ENCODE measurements at places on chromosomes 11 and 22.

DNA sequence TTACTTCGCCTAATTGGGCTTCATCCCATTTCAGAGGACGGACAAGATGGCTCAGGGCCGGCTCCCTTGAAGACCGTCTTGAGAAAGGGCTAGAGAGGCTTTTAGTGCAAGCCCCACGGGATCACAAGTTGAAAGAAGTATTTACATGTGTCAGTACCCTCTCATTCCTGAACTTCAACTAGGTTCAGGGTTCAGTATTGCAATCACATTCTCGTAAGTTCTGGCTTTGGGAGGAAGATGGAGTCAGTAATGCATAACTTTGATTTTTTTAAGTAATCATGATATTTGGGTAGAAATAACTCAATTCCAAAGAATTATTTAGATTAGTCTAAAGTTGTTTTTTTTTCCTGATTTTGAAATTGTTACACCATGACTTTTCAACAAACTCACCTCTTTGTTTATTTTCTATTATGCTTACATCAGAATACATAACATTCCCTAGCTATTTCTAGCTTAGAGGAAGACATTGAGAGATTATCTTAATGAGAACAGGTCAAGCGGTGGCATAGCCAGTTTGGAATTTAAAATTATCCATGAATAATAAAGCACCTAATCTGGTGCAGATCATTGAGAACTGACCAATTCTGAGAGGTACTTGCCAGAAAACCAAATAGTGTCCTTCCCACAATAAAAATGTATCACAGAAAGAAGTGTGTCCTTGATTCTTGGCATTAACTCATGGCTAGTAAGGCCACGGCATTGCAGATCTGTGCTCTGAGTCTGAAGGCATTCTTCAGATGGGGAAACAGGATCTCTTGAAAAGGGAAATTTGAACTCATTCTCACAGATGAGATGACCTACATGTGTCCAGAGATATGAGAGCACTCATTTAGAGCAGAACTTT is 92.1 kb upstream of the BLID start:
- DNase-seq, result no peak

GRCh38 chr11:73851046-73851764 is 25.4 kb downstream of the COA4 start:
- no peak for DNase-seq

DNA sequence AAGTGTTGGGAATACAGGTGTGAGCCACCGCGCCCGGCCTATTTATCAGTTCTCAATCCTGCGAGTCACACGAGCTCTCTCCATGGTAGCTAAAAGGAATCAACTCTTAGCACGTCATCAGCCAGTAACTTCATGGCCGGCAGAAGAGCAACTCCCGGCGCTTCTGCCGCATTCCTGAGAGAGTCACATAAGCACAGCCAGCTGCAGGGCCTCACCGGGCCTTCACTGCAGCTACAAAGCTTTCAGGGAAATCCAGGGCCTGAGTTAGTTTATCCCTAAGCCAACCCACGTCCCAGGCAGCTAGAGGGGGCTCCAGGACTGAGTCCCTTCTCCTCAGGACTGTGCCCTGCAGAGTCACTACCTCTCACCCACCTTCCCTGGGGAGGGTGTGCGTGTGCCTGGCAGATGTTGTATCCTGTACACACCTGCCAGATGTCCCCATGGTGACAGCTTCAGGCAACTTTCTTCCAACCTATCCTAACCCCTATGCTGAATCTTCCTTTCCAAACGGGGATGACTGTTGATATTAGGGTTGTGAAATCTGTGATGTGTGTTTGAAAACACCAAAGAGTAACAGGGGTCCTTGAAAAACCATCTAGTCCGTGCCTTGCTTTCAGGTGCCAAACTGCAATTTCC is 45.9 kb upstream of the ARFGAP3 start:
- no peak for DNase-seq

- no peak for DNase-seq
Observed at GRCh38 chr11:115963156-115963555, 458.9 kb upstream of the CADM1 start.

DNA sequence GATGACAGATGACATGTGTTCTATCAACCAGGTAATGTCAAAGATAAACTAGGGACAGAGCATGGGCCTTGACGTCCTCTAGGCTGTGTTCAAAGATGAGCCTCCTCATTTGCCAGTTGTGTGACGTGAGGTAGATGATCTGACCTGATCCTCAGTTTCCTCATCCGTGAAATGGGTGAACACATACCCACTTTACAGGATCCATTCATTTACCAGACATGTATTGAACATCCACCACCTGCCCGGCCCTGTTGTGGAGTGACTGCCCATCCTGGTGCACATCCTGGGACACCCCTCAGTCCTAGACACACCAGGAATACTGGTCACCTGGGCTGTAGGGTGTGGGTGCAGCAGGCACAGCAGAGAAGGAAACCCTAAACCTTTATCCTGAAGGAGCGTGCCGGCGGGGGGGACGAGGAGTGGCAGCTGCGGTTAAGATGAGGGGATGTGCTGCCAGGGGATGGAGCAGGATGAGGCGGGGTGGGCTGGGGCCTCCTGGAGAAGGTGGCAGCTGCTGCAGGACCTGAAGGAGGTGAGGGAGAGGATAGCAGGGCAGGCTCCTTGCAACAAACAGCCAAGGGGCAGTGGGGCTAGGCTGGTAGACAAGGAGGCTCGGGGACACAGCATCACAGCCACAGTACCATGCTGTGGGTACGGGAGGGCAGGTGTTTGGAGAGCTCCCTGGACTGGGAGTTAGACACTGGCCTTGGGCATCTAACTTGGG is 8.4 kb downstream of the CLDN5 start:
- no peak for DNase-seq

DNA sequence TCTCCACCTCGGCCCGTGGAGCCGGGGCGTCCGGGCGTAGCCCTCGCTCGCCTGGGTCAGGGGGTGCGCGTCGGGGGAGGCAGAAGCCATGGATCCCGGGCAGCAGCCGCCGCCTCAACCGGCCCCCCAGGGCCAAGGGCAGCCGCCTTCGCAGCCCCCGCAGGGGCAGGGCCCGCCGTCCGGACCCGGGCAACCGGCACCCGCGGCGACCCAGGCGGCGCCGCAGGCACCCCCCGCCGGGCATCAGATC is 439 bp downstream of the YAP1 start:
- no peak for DNase-seq

- DNase-seq, result no peak
Observed at GRCh38 chr11:22479208-22479607, 141.0 kb downstream of the SLC17A6 start.

- no peak for DNase-seq
Observed at GRCh38 chr11:95827696-95828095, 37.4 kb downstream of the CEP57 start.

DNA sequence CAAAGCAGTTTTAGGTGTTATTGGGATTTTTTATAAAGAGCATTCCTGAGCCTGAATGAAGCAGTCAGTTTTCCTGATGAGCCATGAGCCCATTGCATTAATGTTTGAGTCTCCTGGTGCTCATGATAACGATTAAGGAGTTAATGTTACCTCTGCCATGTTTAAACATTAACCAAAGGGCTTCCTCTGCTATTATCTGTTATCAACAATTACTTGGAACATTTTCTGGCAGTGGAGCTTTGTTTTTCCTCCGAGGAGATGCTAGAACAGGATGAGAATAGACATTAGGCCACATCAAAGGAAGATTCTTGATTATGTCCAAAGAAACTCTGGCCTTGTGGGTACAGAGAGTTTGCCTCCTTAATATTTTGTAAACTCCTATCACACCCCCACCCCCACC is 49.9 kb downstream of the ZNRF3 start:
- no peak for DNase-seq

DNA sequence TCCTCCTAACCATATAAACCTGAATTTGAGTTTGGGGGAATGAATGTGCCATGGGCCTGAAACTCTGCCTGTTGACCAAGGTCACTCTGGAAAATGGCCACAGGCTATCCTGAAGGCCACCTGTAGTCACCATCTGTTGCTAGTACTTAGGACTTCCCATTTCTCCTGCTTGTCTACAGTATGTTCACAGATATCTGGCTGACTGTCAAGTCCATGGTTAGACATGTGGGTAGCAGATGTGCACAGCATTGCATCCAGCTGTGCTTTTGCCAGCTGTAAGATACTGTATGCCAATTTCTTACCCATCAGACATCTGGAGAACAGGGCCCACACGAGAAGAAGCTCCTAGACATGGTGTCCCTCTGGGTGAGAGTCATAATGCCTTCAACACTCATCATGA is 475.4 kb downstream of the INSC start:
- no peak for DNase-seq

DNA sequence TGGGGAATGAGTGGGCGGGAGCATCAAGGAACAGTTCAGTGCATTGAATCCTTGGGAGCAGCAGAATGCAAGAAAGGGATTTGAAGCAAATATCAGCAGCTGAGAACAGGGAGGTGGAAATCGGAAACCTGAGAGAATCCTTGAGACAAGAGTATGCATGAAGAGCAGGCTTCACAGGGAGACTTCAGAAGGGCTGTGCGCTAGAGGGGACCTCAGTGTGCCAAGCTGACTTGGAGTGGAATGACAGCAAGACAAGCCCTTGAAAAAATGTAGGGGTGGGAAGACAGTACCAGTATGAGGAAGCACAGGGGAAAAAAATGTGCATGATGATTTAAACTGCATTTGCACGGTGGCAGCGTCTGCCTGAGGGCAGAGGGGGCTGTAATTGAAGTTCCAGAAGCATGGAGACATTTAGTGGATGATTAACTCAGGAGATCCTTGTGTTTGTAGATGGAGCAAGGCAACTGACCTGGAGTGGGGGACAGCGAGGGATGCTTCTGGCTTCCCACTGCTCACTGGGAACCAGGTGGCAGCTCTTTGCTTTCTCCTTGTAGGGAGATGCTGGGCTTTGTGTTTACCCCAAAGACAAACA is 204.9 kb upstream of the PLET1 start:
- no peak for DNase-seq

DNA sequence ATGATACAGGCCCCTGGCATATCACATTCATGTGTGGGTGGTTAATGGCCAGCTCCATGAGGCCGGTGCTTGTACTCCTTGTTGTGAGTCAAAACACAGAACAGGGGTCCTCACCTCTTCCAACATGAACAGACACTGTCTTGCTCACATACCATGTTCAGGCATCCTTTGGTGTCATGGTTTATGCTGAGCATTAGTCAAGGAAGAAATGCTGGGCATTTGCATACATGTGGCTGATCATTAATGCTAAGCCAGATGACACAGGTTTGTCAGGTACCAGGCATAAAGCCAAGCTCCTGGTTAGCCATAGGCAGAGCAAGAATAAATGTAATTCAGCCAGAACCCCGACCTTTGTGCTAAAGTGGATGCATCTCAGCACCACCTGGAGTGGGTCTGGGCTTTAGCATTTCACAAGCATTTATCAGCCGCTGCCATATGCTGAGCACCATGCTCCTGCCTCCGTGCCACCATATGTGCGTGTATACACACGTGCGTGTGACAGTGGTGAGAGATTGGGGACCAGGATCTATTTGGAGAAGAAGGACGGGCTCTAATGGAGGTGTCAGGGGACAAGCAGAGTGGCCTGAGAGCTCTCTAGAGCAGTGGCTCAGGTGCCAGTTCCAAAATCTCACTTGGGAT is 55.0 kb downstream of the MICAL2 start:
- no peak for DNase-seq

- DNase-seq, result peak; percentile 87
Observed at GRCh38 chr11:35617687-35618496, at the start of gene FJX1. Gene FJX1, plus strand, starts transcription at chr11:35618460. Its CDS starts 177 bp downstream, at chr11:35618637.

DNA sequence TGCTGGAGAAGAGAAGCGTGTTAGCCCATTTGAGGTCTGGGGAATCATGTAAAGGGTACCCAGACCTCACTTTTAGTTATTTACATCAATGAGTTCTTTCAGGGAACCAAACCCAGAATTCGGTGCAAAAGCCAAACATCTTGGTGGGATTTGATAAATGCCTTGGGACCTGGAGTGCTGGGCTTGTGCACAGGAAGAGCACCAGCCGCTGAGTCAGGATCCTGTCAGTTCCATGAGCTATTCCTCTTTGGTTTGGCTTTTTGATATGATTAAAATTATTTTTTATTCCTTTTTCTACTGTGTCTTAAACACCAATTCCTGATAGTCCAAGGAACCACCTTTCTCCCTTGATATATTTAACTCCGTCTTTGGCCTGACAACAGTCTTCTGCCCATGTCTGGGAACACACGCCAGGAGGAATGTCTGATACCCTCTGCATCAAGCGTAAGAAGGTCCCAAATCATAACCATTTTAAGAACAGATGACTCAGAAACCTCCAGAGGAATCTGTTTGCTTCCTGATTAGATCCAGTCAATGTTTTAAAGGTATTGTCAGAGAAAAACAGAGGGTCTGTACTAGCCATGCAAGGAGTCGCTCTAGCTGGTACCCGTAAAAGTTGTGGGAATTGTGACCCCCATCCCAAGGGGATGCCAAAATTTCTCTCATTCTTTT is 65.2 kb downstream of the ALX4 start:
- no peak for DNase-seq

GRCh38 chr22:29972121-29972520 is 89.1 kb downstream of the MTMR3 start:
- DNase-seq, result no peak

DNA sequence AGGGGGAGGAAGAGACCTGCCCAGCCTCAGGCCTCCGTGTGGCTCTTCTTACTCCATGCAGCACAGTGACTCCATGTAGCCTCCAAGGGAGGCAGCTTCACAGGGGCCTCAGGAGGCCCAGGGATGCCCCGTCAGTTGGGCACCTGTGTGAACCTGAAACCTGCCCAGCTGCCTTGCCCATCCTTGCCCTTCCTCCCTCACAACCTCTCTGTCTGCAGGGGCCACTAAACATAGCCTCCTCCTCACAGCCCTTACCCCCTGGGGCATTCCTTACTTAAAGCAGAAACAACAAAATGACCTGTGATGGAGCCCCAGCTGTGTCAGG is 7.1 kb downstream of the LRRC32 start:
- no peak for DNase-seq

- no peak for DNase-seq
Observed at GRCh38 chr11:109033627-109034338, 368.9 kb downstream of the DDX10 start.

- no peak for DNase-seq
Observed at GRCh38 chr22:49042066-49042465, 785.6 kb downstream of the BRD1 start.

DNA sequence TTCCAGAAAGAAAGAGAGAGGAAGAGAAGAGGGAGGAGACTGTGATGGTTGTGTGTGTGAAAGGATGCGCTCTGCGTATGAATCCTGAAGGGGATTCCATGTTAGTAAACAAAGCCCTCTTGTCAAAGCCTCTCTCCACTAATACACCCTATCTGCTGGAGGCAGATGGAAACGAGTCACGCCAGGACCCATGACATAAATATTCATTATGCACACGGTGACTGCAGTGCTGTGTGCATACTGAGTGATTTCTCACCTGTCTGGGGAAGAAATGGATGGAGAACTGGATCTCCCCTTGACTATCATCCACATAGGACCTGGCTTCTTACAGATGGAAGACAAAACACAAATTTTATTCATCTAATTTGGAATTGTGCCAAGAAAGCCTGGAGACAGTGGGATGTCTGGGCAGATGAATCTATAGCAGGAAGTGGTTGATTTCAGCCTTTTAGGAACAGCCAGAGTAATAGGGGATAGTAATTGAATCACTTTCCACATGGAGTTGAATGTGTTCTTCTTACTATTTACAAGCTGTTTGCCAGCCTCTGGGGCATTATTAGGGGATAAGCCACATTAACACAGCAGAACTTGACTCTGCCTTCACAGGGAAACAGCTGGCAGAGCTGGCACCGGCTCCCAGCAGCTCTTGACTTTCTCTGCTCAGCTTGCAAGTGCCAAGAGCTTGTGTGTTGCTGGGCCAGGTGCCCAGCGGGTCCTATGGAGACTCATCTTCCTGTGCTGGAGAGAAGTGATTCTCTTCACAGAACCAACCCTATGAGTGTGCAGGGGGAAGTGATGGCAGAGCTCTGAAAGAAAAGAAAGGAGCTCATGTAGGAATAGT is 9.0 kb downstream of the MTNR1B start:
- peak; percentile 35 for DNase-seq

- no peak for DNase-seq
Observed at GRCh38 chr11:106161775-106162634, 84.5 kb downstream of the AASDHPPT start.

Measured in H4 (cell line).